ENCODE measurements at places on chromosomes 7 and 10.
A peak's percentile ranks its signal among the peaks of the same experiment; 100 is the strongest.

DNA sequence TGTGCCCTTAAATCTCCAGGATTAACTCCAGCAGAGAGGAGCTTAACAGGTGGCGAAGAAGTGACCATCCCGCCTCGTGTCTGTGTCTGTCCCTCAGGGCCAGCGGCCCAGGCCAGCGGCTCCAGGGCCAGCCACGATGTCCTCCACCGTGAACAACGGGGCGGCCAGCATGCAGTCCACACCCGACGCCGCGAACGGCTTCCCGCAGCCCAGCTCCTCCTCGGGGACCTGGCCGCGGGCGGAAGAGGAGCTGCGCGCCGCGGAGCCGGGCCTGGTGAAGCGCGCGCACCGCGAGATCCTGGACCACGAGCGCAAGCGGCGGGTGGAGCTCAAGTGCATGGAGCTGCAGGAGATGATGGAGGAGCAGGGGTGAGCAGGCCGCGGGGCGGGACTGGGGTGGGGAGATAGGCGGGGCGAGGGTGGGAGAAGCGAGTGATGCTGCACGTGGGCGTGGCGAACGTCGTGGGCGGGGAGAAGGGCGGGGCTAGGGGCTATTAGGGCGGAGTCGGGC lies 33.3 kb downstream of the SRRM3 start:
- DNase-seq = peak; percentile 11

DNA sequence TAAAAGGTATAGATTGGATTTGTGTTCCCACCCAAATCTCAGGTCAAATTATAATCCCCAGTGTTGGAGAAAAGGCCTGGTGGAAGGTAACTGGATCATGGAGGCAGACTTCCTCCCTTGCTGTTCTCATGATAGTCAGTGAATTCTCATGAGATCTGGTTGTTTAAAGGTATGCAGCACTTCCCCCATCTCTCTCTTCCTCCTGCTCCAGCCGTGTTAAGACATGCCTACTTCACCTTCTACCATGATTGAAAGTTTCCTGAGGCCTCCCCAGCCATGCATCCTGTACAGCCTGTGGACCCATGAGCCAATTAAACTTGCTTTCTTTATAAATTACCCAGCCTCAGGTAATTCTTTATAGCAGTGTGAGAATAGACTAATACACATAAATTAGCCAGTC lies 39.1 kb downstream of the HTR7 start:
- DNase-seq = no peak

- no peak for DNase-seq
These were observed 107.6 kb downstream of the KCNMA1 start for GRCh38 chr10:77530011-77530410.

DNA sequence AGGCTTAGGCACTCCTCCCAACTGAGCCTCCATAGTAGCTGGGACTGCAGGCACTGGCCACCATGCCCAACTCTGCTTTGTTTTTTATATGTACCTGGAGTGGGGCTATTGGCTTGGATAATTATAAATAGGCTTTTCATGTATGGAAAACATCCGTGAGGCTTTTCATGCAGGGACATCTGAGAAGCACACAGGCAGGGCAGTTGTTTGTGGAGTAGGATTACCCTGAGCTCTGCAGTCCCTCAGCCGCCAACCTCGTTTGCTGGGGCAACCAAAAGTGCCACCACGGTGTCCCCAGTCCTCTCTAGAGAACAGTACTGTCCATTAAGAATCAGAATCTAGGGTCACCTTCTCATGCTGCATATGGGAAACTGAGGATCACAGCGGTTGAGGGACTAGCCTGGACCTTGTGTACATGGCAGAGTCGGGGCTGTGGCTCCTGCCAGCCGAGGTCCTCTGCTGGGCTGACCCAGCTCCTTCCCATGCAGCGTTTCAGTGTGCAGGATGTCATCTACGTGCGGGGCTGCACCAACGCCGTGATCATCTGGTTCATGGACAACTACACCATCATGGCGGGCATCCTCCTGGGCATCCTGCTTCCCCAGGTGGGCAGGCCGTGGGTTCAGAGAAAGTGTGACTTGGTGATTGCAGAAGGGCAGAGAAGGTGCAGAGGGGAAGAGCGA lies 54.5 kb downstream of the TSPAN15 start:
- DNase-seq = no peak

- DNase-seq = peak; percentile 12
These were observed 76.6 kb upstream of the HGF start for GRCh38 chr7:81846398-81846797.

DNA sequence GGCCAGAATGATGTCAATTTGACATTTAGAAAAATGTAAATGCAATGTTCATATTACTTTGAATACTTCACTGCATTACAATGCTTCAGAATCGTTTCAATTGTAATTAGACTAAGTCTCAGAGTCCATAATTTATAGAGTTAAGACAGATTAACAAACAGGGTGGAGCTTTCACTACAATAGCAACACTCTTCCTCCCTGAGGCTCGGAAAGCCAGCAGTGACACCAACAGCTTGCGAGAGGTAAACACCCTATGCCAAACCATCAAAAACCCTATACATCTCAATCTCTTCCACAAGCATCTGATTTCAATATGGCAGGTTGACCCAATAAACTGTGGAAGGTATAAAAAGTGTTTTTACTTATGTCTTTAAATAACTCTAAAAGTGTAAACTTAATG lies 72.2 kb downstream of the DOCK4 start:
- no peak for DNase-seq

DNA sequence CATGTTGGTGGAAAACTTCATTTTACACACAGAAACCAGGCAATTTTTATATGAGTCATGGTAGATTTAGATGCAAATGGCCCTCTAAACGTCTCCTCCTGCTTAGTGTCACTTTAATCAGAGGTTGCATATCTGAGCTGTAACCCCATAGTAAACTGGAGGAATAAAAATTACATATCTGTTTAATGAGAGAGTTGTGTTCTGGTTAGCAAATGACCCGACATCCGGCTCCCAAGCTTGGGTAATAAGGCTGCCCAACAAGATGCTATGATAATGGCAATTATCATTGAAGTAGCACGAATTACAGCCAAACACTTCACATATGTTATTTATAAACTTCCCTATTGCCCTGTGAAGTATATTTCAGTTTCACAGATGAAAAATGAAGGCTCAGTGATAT lies 10.6 kb upstream of the ADAM12 start:
- DNase-seq = no peak

GRCh38 chr10:46096909-46097575 lies 51.0 kb upstream of the MSMB start:
- peak; percentile 47 for DNase-seq

DNA sequence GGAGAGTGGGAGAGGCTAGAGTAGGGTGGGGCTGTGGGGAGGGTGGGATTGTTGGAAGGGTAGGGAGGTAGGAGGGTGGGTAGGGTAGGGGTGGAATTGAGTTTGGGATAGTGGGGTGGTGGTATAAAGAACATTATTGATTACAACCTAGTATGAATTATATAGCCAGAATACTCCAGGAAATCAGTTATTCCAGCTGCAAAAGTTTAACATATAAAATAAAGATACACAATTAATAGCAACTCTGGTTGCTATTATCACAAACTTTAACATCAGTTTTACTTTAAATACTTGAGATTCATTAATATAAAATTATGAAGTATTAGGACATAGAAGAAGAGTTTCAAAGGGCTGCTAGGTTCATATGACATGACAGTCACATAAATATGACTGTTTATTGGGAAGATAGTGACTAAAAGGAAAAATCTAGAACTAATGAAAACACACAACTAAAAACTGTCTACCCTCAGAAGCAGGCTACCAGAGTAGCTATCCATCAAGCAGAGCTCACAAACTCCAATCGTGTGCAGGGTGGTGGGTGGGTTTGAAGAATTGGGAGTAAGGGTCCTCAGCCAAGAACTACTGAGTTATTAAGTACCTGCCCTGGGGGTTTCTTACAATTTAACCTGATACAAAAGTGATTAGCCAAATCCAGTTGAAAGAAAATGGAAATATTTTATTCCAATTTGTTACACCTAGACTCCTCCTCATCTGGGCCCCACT lies 14.0 kb upstream of the SGCE start:
- no peak for DNase-seq

- no peak for DNase-seq
These were observed 30.4 kb downstream of the PLAU start for GRCh38 chr10:73941300-73941699.

DNA sequence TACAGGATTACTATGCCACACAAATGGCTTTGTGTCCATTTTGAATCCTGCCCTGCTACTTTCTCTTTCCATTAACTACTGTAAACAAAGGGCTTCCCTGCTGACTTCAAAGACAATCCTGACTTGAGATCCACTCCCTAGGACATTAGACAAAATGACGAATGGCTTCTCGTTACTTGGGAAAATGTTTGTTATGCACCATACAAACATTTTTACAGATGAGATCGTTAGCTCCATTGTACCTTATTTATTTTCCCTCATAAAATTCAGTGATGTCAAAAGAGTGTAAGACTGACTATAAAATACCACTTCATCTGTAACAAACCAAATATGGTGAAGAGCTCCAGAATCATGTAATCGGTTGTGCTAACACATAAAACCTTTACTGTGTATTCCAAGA lies 121.8 kb downstream of the CD36 start:
- no peak for DNase-seq

DNA sequence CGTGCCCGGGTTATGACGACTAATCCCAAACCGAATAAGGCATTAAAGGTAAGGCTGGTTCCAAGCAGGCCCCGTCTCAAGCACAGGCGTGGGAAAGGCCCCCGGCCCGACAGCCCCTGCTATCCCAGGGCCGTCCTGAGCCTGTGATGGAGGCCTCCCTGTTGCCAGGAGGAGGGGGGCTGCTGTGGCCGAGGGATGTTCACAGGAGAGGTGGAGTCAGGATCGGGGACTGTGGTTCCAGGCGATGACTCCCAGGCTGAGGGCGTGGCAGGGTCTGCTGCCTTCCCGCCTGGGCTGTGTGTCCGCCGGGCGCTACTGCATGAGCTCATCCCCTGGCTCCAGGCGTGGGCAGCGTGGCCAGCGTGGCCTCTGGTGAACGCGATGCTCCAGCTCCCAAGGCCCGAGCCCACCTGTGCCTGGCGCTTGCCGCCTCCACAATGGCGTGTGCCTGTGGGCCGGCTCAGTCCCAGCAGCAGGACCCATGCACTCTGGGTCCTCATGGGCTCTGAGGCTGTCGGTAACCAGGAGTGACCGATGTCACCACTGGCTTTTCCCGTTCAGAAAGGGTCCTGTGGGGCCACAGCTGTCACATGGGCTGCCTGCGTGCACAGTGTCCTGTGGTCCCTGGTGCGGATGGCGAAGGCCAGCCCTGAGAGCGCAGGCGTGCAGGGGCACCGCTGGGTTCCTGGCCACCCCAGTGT lies 8.8 kb downstream of the MAFK start:
- DNase-seq = no peak

GRCh38 chr10:34449836-34450235 lies 365.3 kb downstream of the PARD3 start:
- DNase-seq = no peak

DNA sequence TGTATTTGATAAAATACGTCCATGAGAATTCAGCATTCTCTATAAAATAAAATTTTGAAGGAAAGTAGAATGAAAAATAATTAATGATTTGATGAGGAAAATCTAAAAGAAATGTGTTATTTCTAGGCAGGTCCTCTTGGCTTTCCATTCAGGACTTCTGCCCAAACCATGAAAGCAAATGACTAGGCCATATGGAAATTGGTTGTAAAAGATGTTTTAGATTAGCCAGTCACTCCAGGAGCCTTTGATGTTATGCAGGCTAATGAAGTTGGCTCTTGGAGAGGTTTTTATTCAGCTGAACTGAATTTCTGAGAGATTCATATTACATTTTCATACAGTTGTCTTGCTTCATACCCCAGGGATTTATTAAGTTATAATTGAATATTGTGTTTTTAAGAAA lies 452.8 kb downstream of the SDK1 start:
- no peak for DNase-seq

DNA sequence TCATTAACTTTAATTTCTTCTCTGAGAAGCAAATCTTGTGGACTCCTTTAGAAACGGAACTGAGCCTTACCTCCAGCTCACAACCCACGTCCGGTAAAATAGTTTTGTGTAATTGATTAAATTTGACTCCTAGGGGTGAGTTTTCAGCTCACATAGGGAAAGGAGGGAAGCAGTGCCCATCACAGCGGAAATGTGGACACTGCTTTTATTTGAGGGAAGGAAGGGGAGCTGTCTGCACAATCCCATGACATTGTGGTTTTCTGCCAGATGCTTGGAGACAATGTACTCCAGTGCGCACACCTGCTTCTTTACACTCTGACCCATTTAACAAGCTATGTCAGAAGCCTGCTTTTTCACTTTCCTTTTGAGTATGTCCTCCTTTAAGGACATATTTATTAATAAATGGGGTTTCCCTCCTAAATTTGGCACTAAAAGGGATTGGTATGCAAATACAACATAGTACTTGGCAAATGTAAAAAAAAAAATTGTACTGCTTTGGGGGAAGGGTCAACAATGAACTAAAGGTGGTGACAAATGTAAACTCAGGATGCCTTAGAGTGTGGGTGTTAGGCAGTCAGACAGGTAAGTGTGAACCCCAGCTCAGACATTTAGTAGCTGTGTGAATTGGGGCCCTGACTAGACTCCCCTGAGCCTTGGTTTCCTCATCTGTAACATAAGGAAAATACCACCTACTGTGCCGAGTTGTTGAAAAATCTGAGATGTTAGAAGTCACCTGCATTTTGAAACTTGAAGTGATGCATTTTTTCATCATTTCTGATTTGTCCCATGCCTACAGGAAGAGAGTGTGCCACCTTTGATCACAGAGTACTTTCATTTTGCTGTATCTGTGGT lies 90.2 kb upstream of the KLF6 start:
- no peak for DNase-seq

All from thymus (tissue), 14 donors.